ENCODE measurements at places on chromosomes 5 and 9.
A peak's percentile ranks its signal among the peaks of the same experiment; 100 is the strongest.

GRCh38 chr5:172004824-172005237, 1.6 kb downstream of the FBXW11 start:
- no peak for DNase-seq

GRCh38 chr5:32984851-32985610, 273.9 kb downstream of the NPR3 start:
- peak; percentile 54 for DNase-seq

GRCh38 chr5:164326219-164326618, 820.8 kb downstream of the MAT2B start:
- no peak for DNase-seq

- no peak for DNase-seq
Measured at GRCh38 chr9:120360046-120360445, 219.9 kb downstream of the CDK5RAP2 start.

DNA sequence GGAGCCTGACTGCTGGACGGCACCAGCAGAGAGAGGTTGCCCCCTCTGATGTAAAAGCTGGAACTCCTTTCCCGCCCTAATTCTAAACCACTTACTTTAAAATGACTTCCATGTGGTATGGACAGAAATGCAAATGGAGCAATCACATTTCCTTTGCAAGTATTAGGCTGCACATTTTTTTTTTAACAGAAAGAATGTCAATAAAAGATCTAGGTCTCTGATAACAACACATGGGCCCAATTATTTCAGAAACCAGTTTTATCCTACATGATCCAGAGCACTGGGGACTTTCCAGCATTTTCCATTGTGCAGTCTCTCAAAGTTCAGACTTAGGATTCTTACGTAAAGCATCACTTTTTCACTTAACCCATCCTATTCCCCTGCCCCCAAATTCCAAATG, 203.7 kb downstream of the NXNL2 start:
- DNase-seq, result peak; percentile 71

GRCh38 chr9:103985077-103985476, 109.0 kb upstream of the SMC2 start:
- DNase-seq, result no peak

GRCh38 chr5:110909950-110910349, 161.6 kb upstream of the TSLP start:
- peak; percentile 72 for DNase-seq

DNA sequence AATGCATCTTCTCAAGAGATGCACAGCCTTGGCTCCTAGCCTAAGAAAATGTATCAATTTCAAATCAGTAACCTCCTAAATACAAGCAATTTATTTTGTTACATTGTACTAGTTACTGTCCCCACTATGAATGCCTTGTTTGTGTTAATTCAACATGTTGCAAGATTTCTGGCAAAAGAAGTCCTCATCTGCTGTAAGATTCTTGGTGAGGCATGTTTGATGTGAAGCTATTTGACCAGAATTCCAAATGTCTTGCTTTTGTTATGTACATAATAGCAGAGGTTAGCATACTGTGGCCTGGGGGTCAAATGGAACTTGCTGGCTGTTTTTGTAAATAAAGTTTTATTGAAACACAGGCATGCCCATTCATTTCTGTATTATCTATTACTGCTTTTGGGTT, 1023.1 kb upstream of the WWC1 start:
- DNase-seq, result no peak

DNA sequence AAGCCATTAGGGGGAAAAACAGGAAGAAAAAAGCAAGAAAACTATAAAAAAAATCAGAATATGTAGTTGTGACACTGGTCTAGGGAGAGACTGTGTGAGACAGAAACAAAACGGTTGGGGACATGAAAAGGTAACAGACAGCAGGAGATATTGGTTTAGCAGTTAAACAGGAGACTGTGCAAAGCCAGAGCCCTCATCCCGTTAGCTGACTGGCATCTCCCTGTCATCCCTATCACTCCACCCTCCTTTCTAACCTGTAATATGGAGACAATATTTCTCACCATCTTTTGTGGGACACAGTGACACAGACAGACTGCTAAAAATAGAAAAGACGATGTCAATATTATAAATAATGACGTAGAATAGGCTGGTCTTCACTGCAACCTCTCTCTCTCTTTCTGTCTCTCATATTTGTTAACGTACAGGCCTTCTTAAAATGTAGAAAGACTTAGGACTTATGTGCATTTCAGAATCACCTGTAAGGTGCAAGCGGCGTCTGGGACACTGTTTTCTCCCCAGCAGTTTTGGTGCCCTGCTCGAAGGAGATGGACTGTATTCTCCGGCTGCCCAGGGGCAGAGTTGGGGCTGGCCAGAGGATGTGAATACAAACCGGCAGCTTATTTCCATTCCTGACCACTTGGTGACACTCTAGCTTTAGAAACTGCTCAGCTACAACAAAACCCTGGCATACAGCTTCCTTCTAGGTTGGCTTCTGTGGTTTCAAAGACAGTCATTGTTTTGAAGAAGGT, 190.6 kb downstream of the MAT2B start:
- DNase-seq, result peak; percentile 60
